ENCODE measurements at places on chromosomes 13 and 19.

GRCh38 chr19:48806518-48806817 lies 4.4 kb downstream of the BCAT2 start:
- no peak for DNase-seq

DNA sequence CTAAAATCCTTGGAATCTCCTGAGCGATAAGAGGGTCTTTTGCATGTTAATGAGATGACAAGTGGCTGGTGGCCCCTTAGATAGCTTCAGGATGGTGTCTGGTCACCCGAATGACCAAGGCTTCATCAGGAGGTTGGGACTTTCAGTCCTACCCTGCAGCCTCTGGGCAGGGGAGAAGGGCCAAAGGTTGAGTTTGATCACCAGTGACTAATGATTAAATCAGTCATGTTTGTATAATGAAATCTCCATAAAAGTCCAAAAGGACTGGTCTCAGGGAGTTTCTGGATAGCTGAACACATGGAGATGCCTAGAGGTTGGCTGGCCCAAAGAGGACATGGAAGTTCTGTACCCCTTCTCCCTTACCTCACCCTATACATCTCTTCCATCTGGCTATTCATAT lies 316.2 kb downstream of the MTUS2 start:
- no peak for DNase-seq

DNA sequence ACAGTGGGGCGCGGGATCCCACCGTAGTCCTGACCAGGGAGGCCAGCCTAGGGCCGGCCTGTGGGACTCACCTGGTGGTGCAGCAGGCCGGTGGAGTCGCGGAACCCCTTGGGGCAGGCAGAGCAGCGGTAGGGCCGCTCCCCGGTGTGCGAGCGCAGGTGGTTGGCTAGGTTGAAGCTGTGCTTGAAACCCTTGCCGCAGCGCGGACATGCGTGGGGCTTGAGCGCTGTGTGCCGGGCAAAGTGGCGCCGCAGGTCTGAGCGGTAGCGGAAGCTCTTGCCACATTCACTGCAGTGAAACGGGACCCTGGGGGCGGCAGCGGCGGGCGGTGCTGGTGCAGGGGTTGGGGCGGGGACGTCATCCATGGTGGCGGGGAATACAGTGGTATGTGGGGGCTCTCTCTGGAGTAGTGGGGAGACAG lies 1.8 kb downstream of the FIZ1 start:
- DNase-seq, result no peak

DNA sequence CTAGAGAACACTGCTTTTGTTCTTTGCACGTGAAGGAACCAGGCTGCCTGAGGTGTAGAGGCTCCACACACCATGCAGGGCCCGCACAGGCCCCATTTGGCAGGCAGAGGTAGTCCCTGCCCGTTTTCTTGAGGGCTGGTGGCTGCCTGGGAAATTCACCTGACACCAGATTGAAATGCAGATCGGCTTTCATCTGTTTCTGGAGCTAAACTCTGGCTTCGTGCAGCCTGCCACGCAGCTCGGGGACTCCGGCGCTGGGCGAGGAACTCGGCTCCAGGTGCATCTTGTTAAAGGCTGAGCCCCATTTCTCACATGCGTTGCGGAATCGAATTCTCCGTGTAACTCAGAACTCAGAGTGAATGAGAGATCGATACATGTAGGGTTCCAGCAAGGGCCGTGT lies 37.7 kb downstream of the ATP11A start:
- no peak for DNase-seq

DNA sequence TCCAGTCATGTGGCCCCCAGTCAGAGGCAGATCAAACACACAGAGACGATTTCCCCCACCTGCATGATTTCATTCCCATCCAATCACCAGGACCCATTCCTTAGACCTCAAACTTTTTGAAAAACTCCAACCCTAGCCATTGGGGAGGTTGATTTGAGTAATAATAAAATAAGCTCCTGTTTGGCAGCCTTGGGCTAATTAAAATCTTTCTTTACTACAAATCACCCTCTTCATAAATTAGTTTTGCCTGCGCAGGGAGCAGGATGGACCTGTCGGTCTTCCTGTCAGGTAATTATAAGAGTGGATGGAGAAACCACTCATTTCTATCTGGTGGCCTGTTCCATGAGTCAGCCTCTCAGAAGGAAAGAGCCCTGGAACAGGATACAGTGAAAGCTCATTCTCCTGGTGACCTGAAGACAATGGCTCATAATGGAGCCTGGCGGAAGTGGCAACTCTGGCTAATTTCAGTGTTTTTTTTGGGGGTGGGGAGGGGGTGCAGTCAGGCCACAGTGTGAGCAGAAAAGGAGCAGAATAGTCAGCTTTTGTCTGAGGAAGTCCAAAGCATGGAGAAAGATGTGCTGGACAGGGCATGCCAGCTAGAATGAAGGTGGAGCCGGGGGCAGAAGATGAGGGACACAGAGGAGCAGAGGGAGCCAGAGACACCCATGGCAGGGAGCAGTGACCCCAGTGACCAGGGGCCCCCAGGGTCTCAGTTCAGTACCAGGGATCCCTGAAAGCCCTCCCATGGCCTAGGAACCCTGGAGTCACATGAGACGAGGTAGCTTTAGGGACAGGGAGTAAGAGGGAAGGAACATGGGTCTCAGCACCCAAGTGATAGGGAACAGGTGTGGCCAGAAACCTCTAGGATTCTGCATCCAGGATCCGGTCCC lies 31.8 kb upstream of the PSG9 start:
- DNase-seq, result no peak

DNA sequence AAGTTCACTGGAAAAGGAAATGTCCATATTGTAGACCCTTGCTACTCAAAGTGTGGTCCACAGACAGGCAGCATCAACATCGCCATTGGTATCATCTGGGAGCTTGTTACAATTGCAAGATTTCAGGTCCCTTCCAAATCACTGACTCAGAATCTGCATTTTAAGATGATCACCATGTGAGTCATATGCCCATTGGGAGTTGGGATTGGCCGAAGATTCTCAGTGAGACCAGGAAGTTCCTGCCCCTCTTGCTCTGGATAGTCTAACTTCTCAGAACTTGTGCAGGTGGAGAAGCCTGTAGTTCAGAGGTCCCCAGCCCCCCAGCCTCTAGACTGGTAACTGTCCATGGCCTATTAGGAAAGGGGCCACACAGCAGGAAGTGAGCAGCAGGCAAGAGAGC lies 48.9 kb upstream of the URAD start:
- DNase-seq, result no peak

- DNase-seq, result no peak
Observed at GRCh38 chr13:105165449-105166125, 1369.9 kb downstream of the EFNB2 start.

DNA sequence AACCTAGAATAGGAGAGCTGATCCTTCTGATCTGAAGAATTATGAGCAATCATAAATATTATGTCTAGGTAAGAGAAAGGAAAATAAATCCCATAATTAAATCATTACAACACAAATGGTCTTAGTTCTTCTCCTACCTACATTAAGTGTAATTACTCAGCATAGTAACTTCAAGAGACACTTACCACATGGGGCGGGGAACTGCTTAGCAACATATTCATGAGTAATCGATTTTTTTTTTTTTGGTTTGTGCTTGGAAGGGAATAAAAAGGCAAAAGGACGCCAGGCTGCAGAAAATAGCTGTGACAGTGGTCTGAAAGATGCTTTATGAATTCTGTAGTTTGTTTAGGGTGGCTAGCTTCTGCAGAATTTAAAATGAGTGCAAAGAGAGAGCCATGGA lies 103.3 kb upstream of the HTR2A start:
- DNase-seq, result no peak

DNA sequence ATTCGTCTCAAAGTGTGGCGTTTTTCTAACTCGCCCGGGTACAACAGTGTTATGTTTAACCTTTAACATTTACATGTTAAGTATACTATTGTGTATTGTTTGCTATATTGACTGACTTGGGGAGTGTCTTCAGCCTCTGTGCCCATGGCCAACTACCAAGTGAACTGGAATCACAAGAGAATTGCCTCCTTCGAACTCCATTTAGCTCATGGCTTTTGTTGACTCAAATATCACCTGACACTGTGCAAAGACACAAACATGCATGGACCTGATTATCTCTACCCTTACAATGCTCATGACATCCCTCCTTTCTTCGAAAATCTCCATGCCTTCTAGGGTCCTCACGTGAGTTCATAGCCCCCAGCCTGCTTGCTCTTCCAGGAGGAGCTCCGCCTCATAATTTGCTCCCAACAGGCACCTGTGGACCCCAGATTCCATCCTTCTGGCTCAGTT lies 704 bp downstream of the ZNF814 start:
- no peak for DNase-seq

DNA sequence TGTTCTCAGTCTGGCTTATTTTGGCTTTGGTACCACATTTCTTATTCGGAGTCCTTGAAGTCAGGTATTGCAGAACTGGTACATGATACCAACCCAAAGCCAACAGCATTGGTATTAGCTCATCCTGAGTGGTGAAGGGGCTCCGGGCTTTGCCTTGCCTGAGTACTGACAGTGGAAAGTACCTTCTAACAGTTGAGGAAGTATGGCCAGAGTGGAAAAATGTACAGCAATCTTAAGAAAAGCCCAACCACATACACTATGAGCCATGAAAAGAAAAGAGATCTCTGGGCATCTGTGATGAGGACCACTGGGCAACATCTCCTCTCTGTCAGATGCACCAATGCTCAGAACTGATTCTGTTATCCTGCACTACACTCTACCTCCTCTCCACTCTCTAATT lies 8.3 kb downstream of the LCP1 start:
- DNase-seq, result no peak
